ENCODE measurements at places on chromosomes 12 and 14.

DNA sequence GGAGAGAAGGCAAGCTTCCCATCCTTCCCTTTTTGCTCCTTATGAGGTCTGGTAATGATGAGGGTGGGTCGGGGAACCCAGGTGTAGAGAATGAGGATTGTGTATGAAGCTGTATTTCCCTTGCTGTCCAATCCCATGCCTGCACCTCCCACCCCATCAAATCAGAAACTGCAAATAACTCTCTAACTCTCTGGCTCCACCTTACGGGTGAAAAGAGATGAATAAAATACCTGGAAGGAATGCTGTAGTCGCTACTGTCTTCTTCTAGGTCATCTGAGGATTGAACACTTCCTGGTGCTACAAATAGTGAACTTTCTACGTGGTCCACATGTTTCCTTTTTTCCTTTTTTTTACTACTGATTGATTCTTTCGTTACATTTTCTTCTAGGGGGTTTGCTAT is 38.9 kb upstream of the DICER1 start:
- DNase-seq = peak; percentile 51

DNA sequence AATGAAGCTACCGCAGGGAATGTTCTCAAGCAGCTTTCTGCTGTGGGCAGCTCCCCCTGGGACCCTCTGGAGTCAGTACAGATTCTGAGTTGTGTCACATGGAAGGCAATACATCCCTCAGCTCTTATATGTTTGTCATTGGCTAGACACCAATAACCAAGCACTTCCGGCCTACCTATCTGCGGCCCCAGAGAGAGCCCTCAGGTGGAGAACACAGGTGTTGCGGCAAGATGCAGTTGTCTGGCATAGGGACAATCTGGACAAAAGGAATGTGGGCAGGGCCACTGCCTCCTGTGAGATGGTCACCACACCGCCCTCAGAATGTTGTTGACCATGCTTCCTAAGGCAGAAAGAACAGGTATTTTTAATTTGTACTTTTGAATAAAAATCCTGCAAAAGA is 118.7 kb downstream of the BRMS1L start:
- peak; percentile 4 for DNase-seq

- no peak for DNase-seq
Observed at GRCh38 chr12:29781705-29782266, 2.0 kb downstream of the TMTC1 start.

DNA sequence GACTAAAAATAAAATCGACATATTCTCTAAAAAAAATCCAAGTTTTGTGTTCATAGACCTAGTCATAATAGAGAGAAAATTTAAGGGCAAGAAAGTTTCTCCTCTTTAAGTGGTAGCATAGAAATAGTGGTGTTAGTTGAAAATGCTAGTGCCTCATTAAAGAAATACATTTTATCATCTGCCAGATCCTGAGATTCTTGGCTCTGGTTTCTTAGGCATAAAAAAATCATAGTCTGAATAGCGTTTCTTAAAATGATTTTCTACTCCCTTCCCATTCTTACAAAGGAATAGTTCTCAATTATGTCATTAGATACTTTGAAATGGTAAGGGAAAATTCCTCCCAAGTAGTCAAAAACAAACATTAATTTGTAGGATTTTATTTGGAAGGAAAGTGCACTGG is 212.8 kb downstream of the NELL2 start:
- DNase-seq = no peak

GRCh38 chr14:22861651-22862050 is 9.9 kb upstream of the LRP10 start:
- no peak for DNase-seq

DNA sequence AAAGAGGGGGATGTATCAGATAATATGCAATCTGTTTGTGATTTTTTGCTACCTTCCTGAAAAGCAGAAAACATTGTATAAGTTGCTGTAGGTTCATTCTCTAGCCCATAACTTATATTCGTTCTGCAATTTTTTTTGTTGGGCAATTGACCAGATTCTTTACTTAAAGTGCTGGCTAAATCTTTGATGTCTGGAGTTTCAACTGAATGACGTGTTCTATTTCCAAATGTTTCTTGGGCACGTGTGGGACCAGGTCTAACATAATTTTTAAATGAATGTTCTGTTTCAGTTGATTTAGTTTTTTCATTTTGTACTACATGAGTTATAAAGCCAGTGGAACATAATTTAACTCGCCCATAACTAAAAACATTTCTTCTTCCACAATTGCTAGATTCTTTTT is 3.8 kb downstream of the MLH3 start:
- no peak for DNase-seq

DNA sequence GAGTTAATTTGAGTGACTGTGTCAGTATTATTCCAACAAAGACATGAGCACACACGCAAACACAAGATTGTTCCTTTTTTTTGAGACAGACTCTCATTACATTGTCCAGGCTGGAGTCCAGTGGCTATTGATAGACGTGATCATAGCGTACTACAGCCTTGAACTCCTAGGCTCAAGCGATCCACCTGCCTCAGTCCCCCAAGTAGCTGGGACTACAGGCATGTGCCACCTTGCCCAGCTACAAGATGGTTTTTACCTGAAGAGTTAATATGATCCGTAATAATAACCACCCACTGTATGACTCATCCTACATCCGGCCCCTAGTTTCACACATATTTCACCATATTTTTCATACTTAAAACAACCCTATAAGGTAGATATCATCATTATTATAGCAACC is 26.8 kb downstream of the BCAT1 start:
- DNase-seq = no peak

DNA sequence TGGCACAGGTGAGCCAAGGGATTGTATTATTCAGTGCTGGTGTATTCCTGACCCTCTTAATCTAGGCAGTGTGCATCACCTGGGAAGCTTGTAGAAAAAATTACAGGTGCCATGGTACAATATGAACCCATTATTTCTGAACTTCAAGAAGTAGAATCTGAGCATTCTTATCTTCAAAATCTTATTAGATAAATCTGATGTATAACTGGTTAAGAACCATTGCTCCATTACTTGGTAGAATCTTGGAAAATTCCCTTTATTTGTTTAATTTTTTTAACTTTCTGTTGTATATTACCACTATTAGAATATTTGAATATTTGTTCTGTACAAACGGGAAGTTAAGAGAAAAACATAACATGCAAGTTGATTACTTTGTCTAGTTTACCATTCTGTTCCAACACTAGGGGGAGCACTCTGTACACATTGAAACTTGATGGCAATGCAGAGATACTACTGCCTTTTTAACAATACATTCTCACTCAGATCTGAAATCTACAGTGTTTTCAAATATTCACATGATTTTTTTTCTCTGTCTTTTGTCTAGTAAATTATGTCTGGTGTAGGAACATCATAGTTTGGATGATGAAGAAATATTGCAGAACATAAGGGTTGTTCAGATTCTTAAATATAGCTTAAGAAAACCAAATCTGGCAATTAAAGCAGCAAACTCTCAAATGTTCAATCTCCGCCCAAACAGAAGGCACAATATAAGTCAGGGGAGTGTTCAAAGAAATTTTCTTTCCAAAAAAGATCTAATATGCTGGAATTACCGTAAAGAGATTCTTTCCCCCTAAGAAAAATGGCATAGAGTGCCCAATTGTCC is 196.6 kb downstream of the PCNX1 start:
- DNase-seq = peak; percentile 73

DNA sequence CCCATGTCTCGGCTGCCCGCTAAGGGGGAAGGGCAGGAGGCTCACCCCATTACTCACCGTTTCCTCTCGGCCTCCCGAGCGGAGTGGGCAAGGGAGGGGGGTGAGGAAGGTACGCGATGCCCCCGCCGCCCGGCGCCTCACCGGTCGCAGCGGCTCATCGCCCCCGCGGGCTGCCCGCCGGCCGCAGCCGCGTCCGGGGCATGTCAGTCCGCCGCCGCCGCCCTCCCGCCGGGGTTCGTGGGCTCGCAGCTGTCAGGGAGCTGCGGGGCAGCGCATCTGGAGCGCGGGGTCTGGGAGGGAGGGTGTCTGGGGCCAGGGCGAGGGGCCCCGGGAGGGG is 461 bp downstream of the SLC8A3 start:
- DNase-seq = peak; percentile 25

DNA sequence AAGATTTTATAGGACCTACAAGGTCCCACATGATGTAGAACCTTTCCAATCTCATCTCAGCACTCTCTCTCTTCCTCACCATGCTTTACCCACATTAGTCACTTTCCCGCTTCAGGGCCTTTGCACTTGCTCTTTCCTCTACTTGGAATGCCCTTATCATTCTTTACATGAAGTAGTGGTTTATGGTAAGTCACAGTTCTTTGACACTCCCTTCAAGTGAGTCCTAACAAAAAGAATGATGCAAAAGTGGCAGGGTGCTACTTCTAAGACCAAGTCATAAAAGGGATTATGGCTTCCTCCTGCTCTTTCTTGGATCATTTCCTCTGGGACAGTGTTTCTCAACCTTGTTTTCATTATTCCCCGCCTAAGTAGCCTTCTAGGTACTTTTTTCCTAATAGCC is 13.1 kb downstream of the TMBIM4 start:
- no peak for DNase-seq

GRCh38 chr12:101581190-101581589 is 13.6 kb upstream of the MYBPC1 start:
- DNase-seq = no peak

DNA sequence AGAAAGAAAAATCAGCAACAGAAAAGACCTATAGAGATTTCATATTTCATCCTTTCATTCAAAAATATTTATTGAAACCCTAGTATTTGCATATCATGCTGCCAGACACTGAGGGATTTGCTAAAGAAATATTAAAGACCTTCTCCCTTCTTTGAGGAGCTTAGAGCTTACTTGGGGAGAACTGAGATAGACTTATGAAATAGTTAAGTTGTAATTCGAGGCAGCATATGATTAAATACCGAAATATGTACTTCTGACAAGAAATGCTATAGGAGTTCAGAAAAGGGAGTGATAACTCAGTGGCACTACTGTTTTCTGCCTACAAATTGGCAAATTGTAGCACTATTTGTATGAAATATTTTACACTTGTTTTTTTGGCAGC is 59.1 kb downstream of the PLXNC1 start:
- no peak for DNase-seq

DNA sequence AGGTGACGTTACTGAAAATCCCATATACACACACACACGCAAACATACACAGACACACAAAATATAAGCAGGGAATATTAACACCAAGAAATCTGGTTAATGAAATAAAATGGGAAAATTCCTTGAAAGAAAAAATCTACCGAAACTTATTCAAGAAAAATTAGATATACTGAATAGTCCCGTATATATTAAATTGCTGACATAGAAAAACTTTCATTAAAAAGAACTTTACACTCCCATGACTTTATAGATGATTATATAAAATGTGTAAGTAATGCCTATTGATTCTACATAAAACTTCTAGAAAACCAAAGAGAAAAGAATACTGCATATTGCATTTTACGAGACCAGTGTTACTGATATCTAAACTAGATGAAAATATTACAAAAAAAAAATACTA is 803.2 kb downstream of the SLC16A7 start:
- no peak for DNase-seq

DNA sequence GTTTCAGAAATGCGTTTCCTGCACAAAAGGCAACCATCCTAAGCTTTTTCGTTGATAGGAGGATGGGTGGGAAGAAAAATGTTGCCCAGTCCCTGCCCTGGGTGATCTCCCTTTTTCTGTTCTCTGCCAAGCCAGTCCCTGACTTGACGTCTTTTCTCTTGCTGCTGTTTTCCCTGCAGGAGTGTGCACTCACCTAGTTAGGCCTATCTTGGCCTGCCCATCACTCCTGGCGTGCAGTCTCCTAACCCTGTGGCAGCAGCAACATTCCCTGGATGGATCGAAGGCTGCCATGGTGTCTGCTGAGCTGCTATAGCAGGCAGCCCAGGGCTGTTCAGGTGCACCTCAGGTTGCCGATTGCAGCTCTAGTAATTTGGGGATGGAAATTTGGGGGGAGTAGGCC is 1.2 kb downstream of the UNC119B start:
- no peak for DNase-seq

DNA sequence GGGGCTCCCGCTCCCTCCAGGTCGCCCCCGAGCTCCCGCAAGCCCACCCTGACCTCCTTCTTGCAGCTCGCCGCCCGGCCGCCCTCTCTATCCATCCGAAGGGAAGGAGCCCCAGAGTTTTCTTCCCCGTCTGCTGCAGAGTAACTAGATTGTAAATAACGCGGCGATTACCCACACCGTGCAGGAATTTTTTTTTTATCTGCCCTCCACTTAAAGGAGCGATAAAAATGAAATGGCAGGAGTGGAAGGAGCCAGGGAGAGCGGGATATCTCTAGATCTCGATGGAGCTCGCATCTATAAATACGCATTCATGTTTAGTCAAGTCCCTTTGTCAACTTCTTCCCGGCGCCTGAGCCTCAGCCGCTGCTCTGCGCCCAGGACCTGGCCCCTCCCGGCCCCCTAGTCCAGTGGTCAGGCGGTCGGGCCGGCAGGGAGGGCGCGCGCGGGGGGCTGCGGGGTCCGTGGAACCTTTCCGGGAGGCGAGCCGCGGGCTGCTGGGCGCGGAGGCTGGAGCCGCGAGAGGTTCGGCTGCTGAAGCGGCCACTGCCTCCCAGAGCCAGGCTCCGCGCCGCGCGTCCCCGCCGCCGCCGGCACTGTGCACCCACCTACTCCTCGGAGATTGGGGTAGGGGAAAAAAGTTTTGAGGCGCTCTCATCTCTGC is 386.0 kb downstream of the BCAT1 start:
- no peak for DNase-seq

DNA sequence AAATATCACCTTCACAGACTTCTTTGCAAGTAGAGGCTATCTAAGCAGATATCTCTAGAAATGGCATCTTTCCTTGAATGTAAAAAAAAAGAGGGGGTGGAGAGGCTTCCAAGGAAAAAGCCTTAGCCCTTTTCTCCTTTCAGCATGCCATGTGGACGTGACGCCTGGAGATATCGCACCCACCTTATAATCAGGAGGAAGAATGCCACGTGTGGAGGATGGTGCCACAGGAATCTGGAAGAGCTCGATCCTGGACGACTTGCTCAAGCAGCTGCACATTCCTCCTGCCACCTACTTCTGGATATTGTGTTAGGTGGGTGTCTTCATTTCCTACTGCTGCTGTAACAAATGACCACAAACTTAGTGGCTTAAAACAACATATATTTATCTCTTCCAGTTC is 203.6 kb downstream of the NUAK1 start:
- DNase-seq = no peak
